ENCODE measurements at places on chromosomes 11 and 22.

- DNase-seq = no peak
Measured at GRCh38 chr22:27466229-27466628, 335.3 kb downstream of the MN1 start.

- DNase-seq = no peak
Measured at GRCh38 chr11:100066399-100066798, 620.7 kb upstream of the ARHGAP42 start.

DNA sequence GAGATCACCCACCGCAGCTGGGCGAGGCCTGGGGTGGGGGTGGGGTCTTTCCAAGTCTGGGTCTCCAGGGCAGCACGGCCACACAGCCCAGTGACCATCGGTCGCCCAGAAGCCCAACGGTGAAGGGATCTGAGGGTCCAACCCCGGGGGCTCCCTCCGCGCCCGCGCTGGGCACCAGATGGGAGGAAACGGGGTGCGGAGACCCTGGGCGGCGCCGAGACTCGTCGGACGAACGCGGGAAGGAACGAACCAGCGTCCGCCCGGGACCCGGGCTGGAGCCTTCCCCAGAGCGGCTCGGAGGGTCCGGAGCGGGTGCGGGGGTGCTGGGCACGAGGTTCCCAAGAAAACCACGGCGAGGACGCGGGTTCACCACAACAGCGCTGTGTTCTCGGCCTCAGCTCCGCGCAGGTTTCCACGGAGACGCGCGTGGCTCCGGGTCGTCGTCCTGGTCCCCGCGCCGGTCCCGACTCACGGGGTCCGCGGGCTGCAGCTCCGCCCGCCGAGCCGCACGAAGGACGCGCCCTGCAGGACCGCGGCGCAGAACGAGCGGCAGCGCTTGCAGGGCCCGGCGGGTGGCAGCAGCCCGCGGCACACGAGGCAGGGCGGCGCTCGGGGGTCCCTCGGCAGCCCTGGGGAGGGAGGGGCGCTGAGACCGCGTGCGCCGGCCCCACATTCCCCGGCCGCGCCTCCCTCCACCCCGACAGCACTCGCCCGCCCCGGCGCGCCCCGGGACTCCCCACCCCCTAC, 2.3 kb upstream of the IL17REL start:
- no peak for DNase-seq

- no peak for DNase-seq
Measured at GRCh38 chr22:33919391-33920196, 682 bp downstream of the LARGE1 start.

GRCh38 chr22:49827853-49828598, at the start of gene BRD1:
Gene BRD1 (minus strand): TSS chr22:49827873. CDS start chr22:49824317, 3,556 bp downstream.
- peak; percentile 46 for DNase-seq

GRCh38 chr22:39317775-39318506, 1.5 kb downstream of the RPL3 start:
- DNase-seq = no peak

- DNase-seq = no peak
Measured at GRCh38 chr11:44029977-44030911, 17.5 kb upstream of the ACCSL start.

DNA sequence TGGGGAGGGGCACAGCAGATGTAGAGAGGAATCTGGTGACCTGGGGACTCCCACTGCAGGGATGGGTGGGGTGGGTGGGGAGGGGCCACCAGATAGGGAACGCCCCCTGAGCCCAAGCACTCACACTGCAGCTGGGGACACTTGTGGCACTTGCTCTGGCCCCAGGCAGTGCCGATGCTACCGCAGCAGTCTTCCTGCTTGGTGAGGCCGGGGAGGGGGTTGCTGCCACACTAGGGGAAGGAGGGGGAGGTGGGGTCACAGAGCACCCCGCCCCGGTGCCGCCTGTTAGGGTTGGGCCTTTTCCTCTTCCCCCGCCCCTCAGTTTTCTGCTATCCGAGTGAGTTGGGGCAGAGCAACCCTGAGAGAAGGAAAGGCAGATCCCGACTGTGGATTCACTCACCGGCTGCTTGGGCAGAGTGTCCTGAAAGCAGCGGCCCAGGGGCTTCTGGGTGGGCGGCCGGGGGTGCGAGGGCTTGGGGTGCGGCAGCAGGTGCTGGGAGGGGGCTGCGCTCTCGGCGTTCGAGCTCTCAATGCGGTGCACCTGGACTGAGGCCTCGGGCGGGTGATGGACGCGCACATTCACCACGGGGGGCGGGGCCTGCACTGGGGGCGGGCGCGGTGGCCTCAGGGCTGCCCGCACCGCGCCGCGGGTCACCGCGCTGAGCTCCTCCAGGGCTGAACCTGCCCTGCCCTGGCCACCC, 4.7 kb downstream of the LTBP3 start:
- no peak for DNase-seq

DNA sequence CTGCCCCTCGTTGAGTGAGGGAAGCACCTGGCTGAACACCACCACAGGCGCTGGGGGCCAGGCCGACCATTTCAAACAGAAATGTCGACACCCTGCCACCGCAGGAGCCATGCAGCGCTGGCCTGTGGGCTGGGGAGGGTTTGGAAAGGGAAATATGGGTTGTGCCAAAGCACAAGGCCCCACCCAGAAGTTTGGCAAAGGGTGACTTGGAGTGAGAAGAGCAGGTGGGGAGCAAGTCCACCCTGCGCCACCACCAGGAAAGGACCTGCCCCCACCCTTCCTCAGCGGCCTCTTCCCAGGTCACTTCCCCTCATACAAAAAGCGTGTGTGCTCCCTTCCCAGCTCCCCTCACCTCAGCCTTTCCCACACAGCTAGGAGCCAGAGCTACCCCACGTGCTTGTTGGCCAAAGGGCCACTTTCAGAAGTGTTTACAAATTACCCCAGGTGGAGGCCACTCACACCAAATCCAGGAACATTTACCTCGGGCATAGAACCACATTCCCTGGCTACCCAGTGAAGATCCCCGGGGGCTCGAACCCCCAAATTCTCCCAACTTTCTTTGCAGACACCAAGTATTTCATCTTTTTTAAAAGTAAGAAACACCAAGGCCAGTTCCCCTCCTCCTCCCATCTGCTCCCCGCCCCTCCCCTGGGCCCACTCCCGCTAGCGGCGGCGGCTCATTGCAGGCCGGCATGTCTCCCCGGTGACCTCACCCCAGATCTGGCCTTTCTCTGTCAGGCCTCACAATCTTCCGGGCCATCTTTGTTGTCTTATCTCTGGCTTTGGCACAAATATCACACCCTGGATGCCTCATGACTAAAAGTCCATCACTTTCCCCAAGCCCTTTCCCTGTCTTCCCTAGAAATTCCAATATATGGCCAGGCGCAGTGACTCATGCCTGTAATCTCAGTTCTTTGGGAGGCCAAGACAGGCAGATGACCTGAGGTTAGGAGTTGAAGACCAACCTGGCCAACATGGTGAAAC, 20.5 kb upstream of the SCGB1A1 start:
- DNase-seq = no peak

GRCh38 chr11:104090767-104091166, 54.3 kb downstream of the DDI1 start:
- DNase-seq = no peak

Measured in stimulated activated CD8-positive, alpha-beta memory T cell treated with anti-CD3 and anti-CD28 coated beads, Interleukin-4, amount 100 ng/mL, for 24 hours (primary cell).